Stimulated activated CD8-positive, alpha-beta memory T cell treated with anti-CD3 and anti-CD28 coated beads, Interleukin-4, amount 100 ng/mL, for 4 hours (primary cell): ENCODE measurements at places on chromosomes 7 and 10.

DNA sequence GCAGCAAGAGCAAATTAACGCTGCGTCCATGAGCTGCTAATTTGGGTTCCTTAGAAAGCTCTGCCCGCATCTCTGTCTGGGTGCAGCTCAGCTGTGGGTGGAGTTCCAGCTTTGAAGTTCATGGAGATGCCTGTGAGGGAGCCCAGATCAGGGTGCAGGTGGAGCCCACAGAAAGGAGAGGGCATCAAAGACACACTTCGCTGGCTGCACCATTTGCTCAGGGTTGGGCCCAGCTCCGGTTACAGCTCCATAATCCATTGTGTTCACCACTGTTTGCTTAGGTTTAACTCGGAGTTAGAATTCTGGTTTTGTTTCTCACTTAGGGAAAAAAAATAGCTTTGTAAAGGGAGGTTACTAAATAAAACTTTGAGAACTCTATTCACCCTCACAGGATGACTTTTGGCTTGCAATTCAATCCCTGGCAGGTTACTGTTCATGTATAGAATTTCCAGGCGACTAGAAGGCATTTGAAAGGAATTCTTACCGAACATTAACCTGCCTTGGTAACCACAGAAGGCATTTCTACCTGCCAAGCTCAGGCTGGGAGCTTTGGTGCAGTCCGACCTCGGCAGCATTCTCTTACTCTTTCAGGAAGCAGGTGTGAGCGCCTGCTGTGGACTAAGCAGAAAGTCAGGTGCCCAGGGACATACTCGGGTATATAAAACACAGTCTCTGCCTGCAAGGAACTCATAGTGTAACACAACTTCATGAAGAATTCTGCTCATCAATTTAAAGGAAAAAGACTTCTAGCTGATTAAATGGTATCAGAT lies 179.5 kb upstream of the RNF32 start:
- DNase-seq: no peak

GRCh38 chr10:61215246-61215645 lies 237.9 kb downstream of the TMEM26 start:
- DNase-seq: no peak

- DNase-seq: no peak
These were observed 27.3 kb upstream of the CALD1 start for GRCh38 chr7:134752006-134752760.

GRCh38 chr10:62081341-62082270 lies 180.1 kb downstream of the ARID5B start:
- no peak for DNase-seq
